ENCODE measurements at places on chromosomes 1 and 21. TPM values are rescaled to one million over a fixed set of nuclear protein-coding genes. Genes with fewer than 3 reads are reported as not detected.

- no peaks in the 10 kb centered on the region for H3K36me3 ChIP-seq
- no peaks in the 10 kb centered on the region for H3K4me1 ChIP-seq
- H3K27me3 ChIP-seq: no peaks in the 10 kb centered on the region
Measured at GRCh38 chr21:37724201-37724600, 192.1 kb downstream of the KCNJ6 start.

The THEMIS2 gene
- total RNA-seq: 3.8 TPM

- H3K4me3 ChIP-seq: no peak overlapping the region
- no peaks in the 10 kb centered on the region for H3K27me3 ChIP-seq
- no peaks in the 10 kb centered on the region for H3K4me1 ChIP-seq
- H3K36me3 ChIP-seq: no peaks in the 10 kb centered on the region
- H3K27ac ChIP-seq: no peak overlapping the region
Measured at GRCh38 chr21:34197561-34197960, 124.2 kb downstream of the MRPS6 start.

DNA sequence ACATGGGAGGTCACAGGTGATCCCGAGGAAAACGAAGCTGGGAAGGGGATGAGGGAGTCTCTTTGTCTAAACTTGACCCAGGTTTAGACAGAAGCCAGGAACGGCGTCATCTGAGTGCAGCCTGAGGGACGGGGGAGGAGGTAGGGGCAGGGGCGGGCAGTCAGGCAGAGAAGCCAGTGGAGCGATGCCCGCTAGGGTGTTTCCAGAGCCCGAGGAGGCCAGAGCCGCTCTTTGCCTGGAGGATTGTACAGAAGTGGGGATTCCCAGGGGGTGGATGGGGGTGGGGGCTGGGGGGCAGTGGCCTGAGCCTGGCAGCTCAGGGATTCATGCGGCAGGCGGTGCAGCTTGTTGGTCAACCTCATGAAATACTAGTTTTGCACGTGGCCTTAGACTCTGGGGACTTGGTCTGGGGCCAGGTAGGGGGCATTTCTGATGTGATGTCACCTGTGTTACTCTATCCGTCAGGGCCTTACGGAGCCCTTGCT, 58.4 kb downstream of the VPS26C start:
- no peak for DNase-seq
- H3K27ac ChIP-seq: peak overlapping the region; percentile 94
- no peaks in the 10 kb centered on the region for H3K27me3 ChIP-seq
- peaks cover 13% of the 10 kb centered on the region for H3K4me1 ChIP-seq
- H3K36me3 ChIP-seq: no peaks in the 10 kb centered on the region

DNA sequence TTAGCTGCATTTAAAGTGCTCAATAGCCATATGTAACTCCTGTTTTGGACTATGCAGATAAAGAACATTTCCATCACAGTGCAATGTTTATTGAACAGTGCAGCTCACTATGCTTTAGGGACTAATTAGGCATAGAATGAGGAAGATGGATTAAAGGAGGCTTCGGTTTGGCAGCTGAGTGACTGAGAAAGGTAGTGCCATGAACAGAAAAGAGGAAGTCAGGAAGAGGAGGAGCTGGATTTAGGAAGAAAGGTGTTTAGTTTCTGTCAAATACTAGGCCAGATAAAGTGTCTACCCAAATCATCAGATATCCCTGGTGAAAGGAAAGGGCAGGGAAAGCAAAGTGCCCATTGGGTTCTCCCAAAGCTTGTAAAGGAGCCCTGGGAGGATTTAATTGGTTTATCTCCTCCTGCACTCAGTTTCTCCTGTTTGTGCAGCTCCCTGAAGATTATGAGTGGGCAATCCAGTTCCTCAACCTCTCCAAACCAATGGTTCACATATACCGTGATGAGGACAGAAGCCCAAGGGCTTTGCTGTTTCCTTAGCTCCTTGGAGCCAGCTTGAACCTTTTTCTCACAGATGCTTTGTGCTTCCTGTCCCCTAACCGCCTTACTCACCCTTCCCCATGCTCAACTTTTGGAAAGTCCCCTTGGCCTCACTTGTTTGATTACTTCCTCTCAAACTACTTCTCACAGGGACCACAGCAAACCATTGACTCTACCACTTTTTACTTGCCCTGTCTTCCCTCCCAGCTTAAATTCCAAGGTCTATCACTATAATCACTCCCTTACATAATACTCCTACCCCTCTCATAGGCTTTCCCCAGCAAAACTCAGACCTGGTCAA, 3.5 kb upstream of the RAP1A start:
- H3K27ac ChIP-seq: no peak overlapping the region
- DNase-seq: no peak
- H3K27me3 ChIP-seq: no peaks in the 10 kb centered on the region
- no peak overlapping the region for H3K4me3 ChIP-seq

The SGIP1 gene
- 2.3 TPM for total RNA-seq

The IGSF21 gene
- 0.73 TPM for total RNA-seq

The AGRN gene
- total RNA-seq: 3.4 TPM

GRCh38 chr1:103250441-103250861, 142.1 kb upstream of the COL11A1 start:
- H3K27me3 ChIP-seq: no peaks in the 10 kb centered on the region
- H3K36me3 ChIP-seq: no peaks in the 10 kb centered on the region
- no peak for DNase-seq
- H3K4me1 ChIP-seq: no peaks in the 10 kb centered on the region
- no peak overlapping the region for H3K4me3 ChIP-seq

GRCh38 chr21:28333578-28334075, 659.0 kb downstream of the LTN1 start:
- no peak overlapping the region for H3K4me3 ChIP-seq
- no peak overlapping the region for H3K27ac ChIP-seq
- no peaks in the 10 kb centered on the region for H3K27me3 ChIP-seq
- no peak for DNase-seq
- H3K36me3 ChIP-seq: no peaks in the 10 kb centered on the region
- H3K4me1 ChIP-seq: peaks cover 5% of the 10 kb centered on the region

Measured in psoas muscle (tissue), 8 donors.